ENCODE measurements at places on chromosomes 5 and 9.

DNA sequence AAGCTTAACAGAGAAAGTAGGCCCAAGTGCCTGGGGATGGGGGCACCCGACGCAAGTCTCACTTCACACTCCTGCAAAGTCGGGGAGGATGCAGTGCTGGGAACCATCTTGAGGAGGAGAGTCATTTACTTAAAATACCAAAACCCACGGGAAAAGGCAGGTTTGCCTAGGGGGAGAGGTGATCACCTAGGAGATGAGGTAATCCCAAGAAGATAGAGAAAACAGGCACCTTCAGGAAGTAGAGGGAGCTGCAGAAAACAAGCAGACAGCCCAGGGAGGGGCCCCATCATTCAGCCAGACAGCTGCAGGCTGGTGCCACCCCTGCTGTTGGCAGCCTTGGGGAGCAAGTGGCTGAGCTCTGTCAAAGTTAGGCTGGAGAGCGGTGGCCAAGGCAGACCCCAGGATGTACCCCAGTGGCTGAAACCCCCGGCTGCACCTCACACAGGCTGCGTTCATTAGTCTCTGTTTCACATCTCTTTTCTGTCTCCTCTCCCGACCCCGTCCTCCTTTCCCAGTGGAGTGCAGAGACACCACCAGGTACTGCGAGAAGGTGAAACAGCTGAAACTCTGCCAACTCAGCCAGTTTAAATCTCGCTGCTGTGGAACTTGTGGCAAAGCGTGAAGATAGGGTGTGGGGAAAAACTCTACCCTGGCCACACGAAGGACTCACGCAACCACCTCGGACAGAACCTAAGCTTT lies 124.9 kb downstream of the SAXO1 start:
- no peak for DNase-seq

DNA sequence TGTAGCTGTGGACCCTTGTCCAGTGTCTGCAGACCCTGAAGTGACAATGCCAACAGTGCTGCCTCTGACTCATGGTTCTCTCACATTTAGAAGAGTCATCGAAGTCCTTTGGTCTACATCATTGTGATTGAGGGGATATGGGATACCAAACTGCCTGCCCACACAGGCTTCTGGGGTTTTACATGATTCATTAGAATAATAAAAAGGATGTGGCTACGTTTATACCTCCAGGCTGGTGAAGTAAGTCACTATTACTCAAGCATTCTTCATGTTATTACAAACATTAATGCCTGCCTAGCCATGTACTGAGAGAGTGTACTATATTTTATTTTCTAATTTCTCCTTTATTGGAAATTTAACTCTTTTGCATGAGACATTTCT lies 365.7 kb downstream of the SPATA31D1 start:
- DNase-seq = no peak

GRCh38 chr5:148623741-148624140 lies 30.6 kb downstream of the HTR4 start:
- no peak for DNase-seq

DNA sequence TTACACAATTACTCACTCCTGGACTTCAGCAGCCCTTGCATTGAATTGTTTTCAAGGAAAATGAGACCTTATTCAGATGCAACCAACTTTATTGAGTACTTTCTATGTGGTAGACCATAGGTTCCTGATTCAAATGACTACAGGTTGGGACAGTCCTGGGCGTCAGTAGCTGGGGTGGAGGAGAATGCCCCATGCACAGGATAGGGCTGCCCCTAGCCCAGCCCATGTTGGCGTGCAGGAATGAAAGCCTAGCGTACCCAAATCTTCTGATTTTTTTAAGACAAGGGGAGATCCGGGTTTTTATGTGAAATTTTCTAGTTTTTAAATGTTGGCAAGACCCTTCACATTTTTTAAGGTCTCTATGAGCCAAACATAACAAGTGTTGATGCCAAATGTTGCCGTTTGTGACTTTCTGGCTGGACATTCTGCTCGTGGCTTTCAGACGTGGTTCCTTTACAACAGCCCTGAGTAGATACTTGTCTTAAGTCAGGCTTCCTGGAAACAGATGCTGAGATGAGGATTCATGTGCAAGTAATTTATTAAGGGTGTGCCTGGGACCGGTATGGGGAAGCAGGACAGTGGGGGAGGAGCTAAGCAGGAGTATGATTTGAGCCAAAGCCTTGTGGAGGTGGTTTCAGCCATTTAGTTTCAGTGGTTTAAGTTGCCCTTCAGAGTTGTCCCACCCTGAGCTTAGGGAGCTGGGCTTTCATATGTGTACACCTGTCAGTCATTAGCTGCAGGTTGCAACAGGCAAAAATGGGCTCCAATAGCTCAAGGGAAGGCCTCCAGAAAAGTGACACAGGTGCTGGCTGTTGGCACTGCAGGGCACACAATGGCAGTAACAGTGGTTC lies 154.1 kb downstream of the NTRK2 start:
- DNase-seq = no peak

GRCh38 chr5:116571568-116572349 lies 2.9 kb downstream of the SEMA6A start:
- no peak for DNase-seq

- no peak for DNase-seq
These were observed 1.7 kb downstream of the TPM2 start for GRCh38 chr9:35687972-35688557.

GRCh38 chr5:171450423-171451331 lies 31.2 kb downstream of the FGF18 start:
- no peak for DNase-seq

GRCh38 chr5:82396396-82396795 lies 118.2 kb upstream of the RPS23 start:
- DNase-seq = no peak

DNA sequence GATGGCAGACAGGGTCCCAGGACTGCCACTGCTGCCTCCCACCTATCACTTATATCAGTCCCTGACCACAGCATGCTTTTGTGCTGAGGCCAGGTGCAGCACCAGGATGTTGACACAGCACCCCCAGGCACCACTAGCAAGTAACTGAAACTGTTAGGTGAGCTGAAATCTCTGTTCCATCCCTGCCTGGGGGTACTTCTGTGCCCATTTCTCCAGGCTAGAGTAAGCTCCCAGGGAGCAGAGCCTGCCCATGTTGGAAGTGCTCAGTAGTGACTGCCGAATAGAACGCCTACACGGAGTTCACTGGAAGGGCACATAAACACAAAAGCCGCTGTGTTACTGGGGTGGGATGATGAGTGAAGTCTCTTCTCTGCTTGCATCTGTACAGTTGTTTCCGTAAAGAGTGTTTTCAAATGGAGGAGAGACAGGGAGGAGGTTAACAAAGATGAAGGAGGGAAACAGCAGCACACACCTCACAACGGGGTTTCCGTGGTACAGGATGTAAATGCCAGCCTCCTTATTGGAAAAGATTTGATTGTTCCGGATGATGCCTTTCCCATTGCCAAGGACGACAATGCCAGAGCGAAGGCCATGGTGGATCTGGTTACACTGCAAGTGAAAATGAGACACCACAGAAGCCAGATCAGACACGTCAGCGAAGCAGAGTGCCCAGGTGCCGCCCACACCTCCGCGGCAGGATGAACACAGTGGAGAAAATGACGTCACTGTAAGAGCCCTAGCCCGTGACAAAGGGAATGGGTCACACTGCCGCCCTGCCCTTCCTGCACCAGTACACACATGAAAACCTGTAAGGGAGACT lies 43.1 kb downstream of the POLR1E start:
- no peak for DNase-seq

- no peak for DNase-seq
These were observed 72.8 kb upstream of the SGCD start for GRCh38 chr5:156254196-156254595.

GRCh38 chr9:74431467-74431866 lies 65.7 kb upstream of the RORB start:
- DNase-seq = no peak

All from NCI-H774 (cell line).